GM12864 (cell line): ENCODE measurements at places on chromosomes 1 and 21.

DNA sequence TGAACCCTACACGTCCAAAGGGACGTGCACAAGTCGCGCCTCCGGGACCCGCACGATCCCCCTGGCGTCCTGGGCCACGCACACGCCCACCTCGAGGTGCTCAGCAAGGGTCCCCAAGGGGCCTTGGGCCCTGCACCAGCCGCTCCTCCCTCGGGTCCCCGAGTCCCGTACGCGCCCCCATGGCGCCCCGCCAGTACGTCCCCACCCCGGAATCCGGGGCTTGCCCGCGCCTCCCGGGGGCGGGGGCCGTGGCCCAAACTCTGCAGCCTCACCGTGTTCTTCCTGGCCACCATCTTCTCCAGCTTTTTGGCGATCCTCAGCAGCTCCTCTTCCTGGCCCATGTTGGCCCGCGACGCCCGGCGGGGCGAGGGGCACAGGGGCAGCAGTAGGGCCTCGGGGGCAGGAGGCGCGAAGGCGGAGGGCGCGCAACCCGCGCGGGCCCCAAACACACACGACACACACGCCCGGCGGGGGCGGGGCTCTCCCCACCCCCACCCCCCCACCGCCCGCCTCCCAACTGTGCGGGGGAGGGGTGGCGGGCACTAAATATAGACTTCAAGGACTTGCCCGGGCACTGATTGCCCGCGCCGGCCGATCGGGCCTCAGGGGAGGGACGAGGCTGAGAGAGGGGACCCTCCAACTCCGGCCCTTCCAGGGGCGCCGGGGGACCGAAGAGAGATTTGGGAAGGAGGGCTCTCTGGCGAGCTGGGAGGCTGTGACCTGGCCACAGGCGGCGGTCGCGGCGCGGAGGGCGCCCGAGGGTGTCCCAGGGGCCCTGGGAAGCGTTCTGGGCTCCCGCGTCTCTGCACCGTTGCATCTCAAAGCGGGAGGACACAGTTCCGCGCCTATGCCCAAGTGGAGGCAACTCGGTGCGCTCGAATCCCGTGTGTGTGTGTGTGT lies at the start of gene TCEA3:
TSS of gene TCEA3 (minus strand) at position 456 of the 900 bp plus-strand sequence. CDS start at position 341, 115 bp downstream.
- DNase-seq: no peak

DNA sequence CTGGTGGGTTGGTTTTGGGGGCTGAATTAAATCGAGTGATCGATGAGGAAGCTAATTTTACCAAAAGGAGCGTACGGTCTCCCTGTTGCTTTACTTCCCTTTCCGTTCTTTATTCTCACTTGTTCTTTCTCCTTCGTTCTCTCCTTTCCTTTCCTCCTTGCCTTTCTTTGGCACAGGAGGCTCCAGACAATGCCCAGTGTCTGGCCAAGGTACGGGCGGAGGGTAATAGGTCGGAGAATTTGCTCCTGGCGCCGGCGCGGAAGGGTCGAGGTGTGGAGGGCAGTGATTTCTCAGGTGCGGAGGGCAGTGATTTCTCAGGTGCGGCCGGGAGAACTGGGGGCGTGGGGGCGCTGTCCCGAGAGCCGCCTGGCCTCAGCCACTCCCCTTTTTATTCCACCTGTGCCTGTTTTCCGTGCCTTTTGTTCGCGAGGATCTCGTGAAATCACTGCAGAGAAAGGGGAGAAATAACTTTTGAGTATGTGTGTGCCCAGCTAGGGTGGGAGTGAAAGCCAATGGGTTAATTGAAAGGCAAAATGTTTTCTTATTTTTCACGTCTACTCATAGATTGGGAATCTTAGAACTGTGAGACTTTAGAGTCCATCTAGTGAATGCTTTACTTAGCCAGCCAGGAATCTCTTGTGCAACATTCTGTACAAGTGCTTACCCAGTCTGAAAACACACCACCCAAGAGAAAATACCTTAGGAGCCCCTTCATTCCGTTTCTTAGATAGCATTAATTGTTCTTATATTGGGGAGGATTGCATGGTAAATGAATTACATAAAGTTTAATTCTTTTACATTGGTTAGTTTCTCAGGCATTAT lies 1.3 kb downstream of the FNBP1L start:
- DNase-seq: no peak

GRCh38 chr1:113653741-113654140 lies 105.5 kb downstream of the PHTF1 start:
- no peak for DNase-seq

DNA sequence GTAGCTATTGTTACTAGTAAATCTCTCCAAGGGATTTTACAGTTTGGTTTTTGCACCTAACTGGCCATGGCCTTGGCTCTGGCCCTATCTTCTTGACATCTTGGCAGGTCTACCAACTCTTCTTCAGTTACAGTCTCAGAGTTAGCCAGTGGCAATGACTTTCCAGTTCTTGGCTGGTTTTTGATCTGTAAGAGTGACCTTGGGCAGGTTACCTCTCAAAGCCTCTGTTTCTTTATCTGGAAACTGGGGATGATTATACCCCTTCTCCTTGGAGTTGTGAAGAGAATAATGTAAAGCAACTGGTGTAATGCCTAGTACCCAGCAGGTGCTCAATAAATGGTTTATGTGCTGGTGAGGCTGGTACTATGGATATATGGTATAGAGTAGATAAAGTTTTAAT lies 6.7 kb downstream of the PHGDH start:
- no peak for DNase-seq

- DNase-seq: no peak
These were observed 7.4 kb downstream of the ZNF644 start for GRCh38 chr1:91014475-91014874.

DNA sequence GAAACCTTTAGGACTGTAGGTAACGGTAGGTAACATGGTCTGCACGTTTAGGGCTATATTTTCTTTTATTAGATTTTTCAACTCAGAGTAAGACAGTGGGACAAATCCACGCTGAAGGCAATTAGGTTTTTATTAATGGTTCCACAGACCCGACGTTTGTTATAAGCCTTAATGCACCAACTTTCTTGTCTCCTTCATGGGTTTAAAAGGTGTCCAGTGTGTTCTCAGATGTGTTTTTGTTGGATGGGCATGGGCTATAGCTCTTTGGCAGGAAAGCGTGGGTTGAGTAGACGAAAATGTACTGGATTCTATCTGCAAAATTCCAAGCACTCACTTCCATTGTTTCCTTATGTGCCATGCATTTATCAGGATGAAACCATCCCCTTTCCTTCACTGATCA lies 88.0 kb upstream of the SIM2 start:
- no peak for DNase-seq

- no peak for DNase-seq
These were observed 48.4 kb downstream of the CCN1 start for GRCh38 chr1:85628791-85629531.

- DNase-seq: no peak
These were observed 7.3 kb downstream of the SKI start for GRCh38 chr1:2235300-2235998.

DNA sequence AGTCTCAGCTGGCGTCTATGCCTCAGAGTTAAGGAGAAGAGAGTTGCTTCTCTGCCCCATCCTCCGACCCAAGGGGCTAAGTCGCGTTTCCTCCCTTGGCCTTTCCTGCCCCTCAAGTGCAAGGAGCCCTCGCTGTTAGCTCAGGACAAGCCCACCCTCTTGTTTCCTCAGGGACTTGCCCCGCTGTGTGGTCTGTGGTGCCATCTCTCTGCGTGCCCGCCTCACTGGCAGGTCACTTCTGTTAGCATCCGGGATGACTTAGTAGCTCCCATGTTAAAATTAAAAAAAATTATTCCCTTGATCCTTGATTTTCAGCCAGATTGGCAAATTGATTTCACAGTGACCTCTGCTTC lies 96.5 kb downstream of the PCBP3 start:
- DNase-seq: no peak

- no peak for DNase-seq
These were observed 154.2 kb downstream of the ASTN1 start for GRCh38 chr1:177010211-177010825.

DNA sequence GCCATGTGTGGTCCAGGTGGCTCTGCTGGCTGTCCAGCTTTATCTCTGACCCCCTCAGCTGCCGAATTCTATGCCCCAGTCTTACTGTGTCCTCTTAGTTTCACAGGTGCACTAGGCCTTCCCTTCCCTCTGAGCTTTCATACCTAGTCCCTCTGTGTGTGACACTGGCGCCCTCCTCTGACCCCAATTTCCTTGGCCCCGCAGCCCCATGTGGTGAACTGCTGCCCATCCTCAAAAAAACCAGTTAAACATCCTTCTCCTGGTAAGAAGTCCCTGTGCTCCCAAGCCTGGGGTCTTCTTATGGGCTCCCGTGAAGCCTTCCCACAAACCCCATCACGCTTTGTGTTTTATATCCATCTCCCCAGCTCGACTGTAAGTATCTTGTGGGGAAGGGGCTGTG lies 93.9 kb upstream of the TSPAN2 start:
- no peak for DNase-seq

- DNase-seq: no peak
These were observed 34.3 kb upstream of the PSMG1 start for GRCh38 chr21:39217356-39218081.
